ENCODE measurements at places on chromosomes 5 and 9. TPM values are rescaled to one million over a fixed set of nuclear protein-coding genes. Genes with fewer than 3 reads are reported as not detected.

Gene PCDHGA4
- total RNA-seq: 0.21 TPM

Gene FAM78A
- 52.8 TPM for total RNA-seq

Gene CARTPT
- total RNA-seq: not detected

- no peak for DNase-seq
Measured at GRCh38 chr9:68522131-68522530, 18.6 kb downstream of the TMEM252 start.

GRCh38 chr5:95615164-95615467, 4.8 kb upstream of the GPR150 start:
- DNase-seq: no peak

Data from activated T-helper 1 cell treated with anti-CD3 and anti-CD28 coated beads, Interleukin-12 subunit alpha, Interleukin-12 subunit beta, Interleukin-2, Interleukin-4 antibody, amounts not matched to agents 30 ng/mL and 10 ng/mL and 1 ng/mL, durations not matched to agents 14 hours and 24 hours and 36 hours (primary cell).